ENCODE measurements at places on chromosomes 2 and 18. TPM values are rescaled to one million over a fixed set of nuclear protein-coding genes. Genes with fewer than 3 reads are reported as not detected.

Gene TLX2
- total RNA-seq: not detected

DNA sequence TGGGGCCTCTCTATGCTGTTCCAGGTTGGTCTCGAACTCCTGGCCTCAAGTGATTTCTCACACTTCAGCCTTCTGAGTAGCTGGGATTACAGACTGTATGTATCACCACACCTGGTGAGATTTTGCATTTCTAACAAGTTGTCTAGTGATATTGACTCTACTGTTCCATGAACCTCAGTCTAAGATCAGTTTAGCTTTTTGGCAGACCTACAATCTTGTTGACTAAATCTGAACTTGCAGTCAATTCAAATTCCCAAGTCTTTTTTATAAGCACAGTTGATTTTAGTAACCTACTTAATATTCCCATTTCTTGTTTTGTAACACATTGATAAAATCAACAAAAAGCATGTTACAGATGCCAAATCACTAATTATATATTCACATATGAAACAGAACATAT, 266.1 kb upstream of the CYP26B1 start:
- DNase-seq: no peak

GRCh38 chr2:3705782-3706181, 2.4 kb downstream of the DCDC2C start:
- DNase-seq: no peak

GRCh38 chr2:129781749-129782632, 197.5 kb upstream of the RAB6C start:
- peak; percentile 19 for DNase-seq

DNA sequence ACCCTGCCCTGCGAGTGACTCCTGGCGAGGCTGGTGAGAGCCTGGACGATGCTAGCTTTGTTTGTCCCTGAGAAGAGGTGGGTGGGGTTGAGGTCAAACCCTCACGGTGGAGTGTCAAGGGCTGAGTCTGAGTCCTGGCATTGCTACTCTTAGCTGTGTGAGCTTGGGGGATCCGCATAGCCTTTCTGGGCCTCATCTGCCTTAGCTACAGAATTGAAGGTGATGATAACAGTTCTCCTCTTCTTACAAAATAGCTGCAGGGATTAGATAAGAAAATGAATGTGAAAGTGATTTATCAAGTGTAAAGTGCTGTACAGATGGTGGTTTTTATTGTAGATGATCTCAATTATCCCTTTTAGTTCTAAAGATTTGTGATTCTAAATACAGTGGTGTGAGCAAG, 144.6 kb downstream of the LPIN1 start:
- DNase-seq: no peak

Gene AAMP
- total RNA-seq: 164 TPM

DNA sequence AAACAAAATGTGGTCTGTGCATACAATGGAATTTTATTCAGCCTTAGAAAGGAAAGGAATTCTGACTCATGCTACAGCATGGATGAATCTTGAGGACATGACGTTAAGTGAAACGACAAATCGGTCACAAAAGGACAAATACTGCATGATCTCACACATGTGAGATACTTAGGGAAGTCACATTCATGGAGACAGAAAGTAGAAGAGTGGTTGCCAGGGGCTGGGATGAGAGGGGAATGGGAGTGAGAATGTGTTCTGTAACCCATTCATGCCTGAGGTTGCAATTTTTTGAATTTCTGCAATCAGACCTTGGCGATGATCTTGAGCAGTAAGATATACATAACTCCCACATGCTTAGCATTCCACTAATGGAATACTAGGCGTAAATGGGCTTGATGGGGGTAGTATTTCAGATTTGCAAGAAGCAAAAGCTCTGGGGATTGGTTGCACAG, 22.0 kb downstream of the FHL2 start:
- DNase-seq: no peak

DNA sequence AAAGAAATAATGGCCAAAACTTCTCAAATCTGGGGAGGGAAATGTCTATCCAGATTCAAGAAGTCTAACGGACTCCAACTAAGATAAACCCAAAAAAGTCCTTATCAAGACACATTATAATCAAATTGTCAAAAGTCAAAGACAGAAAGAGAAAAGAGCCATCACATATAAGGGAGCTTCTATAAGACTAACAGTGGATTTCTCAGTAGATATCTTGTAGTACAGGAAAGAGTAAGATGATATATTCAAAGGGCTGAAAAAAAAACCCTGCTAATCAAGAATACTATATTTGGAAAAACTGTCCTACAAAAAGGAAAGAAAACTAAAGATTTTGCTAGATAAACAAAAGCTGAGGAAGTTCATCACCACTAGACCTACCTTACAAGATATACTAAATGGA, 35.4 kb downstream of the TMEM247 start:
- DNase-seq: no peak

Gene ABCG5
- total RNA-seq: not detected

- no peak for DNase-seq
These were observed 2166.7 kb upstream of the PIK3C3 start for GRCh38 chr18:39788383-39788782.

DNA sequence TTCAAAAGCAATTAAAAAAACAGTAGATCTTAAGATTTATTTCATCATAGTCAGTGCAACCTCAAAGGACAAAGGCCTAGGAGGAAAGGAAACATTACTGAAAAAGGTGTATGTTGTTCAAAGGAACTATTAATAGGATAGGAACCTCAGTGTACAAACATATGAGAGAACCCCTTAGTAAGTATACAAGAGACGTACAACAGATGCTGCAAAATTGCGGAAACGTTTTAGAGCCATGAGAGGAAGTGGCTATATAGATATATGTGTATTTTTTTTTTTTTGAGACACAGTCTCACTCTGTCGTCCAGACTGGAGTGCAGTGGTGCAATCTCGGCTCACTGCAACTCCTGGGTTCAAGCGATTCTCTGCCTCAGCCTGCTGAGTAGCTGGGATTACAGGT, 22.2 kb downstream of the PIK3C3 start:
- no peak for DNase-seq

Gene IL36G
- total RNA-seq: not detected

Gene HTR2B
- total RNA-seq: 0.29 TPM

DNA sequence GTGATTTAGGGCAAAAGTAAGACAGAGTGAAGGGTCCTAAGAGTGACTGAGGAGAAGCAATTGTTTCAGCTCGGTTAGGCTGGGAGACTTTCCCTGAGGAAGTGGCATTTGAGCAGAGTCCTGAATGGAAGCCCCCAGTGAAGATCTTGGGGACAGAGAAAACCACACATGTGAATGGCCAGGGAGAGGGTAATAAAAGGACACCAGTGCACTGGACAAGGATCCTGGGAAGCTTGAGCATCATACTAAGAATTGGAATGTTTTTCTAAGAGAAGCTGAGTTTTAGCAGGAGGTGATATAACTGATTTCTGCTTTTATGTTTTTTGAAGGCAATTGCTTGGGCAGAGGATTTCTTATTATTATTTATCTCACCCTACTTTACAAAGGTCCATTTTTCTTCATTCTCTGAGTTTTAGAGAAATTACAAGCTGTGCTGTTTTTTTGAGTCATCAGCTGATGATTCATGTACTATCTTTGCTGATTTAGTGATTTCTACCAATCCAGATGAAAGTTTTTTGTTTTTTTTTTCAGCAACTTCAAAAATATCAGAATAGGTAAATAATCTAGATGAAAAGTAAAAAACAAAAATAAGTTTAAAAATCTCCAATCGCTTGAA, 43.5 kb downstream of the MFSD6 start:
- no peak for DNase-seq

Gene LYG1
- total RNA-seq: 0.80 TPM

GRCh38 chr2:180559771-180560170, 420.6 kb upstream of the UBE2E3 start:
- no peak for DNase-seq

Gene UGT1A4
- total RNA-seq: not detected

Gene CRYGD
- not detected for total RNA-seq

GRCh38 chr18:58303363-58303762, 259.3 kb downstream of the NEDD4L start:
- DNase-seq: no peak

Gene M1AP
- total RNA-seq: 0.29 TPM

GRCh38 chr18:73199151-73199550, 331.4 kb upstream of the NETO1 start:
- DNase-seq: no peak

DNA sequence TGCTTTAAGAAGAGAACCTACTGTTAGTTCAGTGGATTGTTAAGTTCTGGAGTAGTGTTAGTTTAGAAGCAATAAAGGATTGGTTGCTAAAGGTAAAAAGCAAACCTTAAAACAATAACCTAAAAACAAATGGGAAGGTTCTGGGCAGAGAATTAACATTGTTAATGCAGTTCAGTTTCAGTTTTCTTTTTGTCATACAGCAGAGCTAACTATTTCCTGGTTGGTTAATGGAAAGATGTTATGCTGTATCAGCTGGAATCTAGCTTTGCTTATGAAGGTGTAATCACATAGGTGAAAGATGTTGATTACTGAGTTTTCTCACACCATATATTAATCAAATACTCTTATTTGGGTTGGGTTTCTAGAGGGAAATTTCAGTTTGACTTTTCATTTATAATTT, 23.8 kb downstream of the SMAD4 start:
- no peak for DNase-seq

Gene NRP2
- 32.0 TPM for total RNA-seq

DNA sequence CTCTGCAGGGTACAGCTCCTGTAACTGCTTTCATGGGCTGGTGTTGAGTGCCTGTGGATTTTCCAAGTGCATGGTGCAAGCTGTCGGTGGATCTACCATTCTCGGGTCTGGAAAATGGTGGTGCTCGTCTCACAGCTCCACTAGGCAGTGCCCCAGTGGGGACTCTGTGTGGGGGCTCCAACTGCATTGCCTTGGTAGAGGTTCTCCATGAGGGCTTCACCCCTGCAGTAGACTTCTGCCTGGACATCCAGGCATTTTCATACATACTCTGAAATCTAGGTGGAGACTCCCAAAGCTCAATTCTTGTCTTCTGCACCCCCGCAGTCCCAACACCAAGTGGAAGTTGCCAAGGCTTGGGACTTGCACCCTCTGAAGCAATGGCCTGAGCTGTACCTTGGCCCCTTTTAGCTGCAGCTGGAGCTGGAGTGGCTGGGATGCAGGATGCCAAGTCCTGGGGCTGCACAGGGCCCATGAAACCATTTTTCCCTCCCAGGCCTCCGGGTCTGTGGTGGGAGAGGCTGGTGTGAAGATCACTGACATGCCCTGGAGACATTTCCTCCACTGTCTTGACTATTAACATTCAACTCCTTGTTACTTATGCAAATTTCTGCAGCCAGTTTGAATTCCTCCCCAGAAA, 41.6 kb downstream of the EDAR start:
- DNase-seq: no peak

GRCh38 chr2:24814516-24814915, 21.3 kb downstream of the CENPO start:
- no peak for DNase-seq

Gene COLEC12
- total RNA-seq: 11.7 TPM

Gene NXPH2
- total RNA-seq: not detected

DNA sequence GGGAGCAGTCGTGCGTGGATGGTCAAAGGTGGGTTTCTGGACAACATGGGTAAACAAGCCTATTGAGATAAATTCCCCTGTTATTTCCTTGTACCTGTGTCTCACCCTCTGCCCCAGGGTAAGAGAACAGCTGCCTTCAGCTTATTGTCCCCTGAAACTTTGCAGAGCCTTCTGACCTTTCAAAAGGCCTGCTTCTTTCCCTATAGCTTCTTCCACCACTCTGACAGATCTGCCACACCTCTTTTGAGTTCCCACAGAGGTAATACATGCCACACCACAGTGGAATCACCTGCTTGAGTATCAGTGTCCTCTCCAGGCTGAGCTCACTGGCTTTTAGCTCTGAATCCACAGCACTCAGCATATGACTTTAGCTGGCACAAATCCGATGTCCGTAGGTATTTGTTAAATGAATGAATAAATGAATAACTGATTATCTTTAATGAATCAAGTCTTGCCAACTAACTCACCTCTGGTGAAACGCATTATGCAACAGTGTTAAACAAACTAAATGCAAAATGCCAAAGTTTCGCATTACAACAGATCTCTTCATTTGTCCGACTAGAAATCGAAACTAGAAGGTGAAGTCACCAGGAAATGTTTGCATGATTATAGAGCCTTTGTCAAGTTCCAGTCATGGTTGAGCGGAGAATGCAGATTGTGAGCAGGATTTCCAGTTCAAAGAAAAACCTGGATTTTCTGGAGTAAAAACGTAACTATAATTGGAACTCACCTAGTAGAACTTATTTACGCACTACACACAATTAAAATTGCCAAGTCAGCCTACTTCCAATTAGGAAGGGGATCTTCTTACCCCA, 16.4 kb downstream of the DYNAP start:
- peak; percentile 66 for DNase-seq

Gene SMAD4
- total RNA-seq: 102 TPM

Gene SCYGR4
- total RNA-seq: not detected

Gene PMS1
- total RNA-seq: 29.1 TPM

DNA sequence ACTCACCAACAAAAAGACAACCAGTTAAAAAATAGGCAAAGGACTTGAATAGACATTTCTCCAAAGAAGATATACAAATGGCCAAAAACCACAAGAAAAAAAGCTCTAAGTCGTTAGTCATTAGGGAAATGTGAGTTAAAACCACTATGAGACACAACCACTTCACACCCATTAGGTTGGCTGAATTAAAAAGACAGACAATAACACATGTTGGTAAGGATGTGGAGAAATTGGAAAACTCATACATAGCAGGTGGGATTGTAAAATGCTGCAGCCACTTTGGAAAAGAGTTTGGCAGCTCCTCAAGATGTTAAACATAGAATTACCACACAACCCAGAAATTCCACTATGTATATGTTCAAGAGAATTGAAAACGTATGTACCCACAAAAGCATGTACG, 117.6 kb upstream of the SPATS2L start:
- DNase-seq: no peak

Measured in breast epithelium (tissue), 4 donors.